ENCODE measurements at places on chromosomes 6 and 20.

DNA sequence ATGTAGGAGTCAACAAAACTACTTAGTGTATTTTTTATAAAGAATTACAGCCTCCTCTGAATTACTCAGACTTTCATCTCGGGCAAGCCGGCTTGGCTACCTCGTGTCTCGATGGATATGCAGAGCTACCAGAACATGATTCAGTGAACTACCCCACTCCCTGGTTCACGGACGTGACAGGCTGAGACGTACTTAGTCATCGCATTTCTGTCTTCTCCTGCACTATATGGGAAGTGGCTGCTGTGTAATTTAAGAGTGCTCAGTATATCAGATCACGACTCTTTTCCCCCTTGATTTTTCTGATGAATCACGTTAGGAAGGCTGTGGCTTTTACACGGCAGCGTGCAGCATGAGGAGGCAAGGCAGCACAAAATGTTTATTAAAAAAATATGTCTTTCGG is 302.7 kb upstream of the ZFP64 start:
- no peak for DNase-seq

DNA sequence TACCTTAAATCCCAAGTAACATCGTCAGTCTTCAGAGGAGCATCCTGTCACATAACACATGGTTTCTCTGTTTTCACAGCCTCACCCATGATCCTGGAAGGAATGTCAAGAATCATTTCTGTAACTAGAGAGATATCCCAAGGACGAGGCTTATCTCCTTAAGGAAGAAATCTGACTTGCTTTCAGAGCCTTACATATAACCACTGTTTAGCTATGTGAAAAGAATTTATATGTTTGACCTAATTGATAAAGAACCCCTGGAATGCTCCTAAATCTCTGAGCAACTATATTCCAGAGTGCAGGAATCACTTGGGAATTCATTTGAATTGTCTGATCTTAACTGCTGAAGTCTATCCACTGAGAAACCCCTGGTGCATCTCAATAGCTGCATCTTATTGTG is 243.1 kb downstream of the ALDH8A1 start:
- no peak for DNase-seq

GRCh38 chr20:42441196-42441863 is 748.4 kb downstream of the PTPRT start:
- no peak for DNase-seq

DNA sequence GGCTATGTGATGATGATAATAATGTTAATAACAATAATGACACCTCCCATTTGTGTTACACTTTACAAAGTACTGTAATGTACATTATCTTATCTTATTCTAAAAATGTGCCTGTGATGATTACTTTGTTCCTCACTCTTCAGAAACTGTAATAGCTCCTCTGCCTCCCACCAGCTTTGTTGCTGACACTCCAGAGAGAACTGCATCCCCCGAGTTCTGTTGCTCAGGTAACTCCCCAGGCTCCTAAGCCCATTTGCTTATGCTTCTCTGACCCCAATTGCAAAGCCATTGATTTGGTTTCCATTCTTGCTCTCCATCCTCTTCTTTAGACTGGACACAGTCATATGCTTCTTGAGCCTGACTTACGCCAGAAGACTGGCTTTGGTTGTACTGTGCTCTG is 319.7 kb downstream of the EPM2A start:
- DNase-seq = no peak

- no peak for DNase-seq
Observed at GRCh38 chr6:168848797-168849196, 404.8 kb downstream of the THBS2 start.

DNA sequence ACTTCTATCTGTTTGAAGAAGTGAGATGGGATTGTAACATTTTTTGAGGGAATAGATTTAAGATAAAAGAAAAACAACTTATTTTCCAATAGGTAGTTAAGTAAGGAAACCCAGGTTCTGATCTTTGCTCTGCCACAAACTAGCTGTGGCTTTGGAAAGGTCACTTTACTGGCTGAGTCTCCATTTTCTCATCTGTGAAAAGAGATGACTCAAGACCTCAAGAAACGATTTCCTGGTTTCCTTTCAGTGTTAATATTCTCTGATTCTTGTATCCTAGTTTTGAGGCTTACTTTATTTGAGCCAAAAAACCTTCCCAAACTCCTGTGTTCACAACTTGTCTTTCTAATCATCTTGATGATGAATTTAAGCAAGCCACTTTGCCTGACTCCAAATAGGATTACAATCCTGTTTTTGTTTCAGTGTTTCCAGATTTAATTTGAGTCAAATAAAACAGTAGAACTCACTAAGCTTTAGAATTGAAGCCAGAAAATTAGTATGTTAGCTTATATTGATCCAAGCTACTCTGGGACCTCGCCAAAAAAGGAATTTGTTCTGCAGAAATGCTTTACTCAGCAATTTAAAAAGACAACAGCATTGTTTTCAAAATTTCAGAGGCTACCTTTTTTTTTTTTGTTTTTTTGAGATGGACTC is 51.1 kb downstream of the ENPP1 start:
- no peak for DNase-seq

GRCh38 chr6:255751-256083 is 36.6 kb upstream of the DUSP22 start:
- DNase-seq = no peak

GRCh38 chr6:88380083-88380482 is 213.9 kb upstream of the CNR1 start:
- no peak for DNase-seq

DNA sequence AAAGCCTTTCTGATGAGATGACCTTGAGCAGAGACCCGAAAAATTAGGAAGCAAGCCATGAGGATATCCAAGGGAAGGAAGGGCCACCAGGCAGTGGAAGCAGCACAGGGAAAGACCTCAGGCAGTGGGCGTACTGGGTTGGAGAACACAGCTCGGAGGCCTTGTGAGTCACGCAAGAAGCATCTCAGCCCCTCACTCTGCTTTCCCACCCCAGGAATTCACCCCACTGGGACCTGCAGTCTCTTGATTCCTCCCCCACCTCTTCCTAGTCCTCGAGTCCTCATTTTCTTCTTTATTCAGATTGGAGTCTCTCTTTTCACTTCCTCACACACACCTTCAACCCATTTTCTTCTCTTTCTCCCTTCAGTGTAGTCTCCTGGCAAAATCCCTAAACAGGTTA is 27.0 kb downstream of the RPRD1B start:
- DNase-seq = no peak

DNA sequence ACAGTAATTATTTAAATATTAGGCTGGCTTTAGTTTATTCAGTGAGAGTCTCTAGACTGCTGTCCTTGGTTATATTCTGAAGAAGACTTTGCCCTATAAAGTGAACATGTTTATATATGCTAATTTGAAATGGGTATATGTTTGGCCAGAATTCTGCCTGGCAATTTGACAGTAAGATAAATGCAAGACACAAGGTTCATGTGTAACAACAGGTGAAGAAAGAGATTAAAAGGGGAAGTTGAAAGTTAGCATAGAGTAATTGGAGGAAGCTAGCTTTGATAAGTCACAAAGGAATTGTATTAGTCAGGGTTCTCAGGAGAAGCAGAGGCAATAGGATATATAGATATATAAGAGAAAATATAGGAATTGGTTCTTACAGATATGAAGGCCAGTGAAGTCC is 191.4 kb downstream of the CENPW start:
- DNase-seq = no peak

DNA sequence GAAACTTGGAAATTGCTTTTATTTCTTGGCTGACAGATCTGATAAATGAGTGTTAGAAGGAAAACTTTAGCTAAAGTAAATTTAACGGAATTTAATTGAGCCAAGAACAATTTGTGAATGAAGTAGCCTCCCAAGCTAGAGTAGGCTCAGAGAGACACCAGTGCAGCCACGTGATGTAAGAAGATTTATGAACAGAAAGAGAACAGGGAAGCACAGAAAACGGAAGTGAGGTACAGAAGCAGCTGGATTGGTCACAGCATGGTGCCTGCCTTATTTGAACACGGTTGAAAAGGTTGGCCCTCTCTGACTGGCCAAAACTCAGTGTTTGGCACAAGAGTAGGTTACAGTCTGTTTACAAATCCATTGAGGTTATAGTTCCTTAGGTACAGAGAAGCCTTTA is 29.5 kb upstream of the IFNGR1 start:
- DNase-seq = no peak

- DNase-seq = no peak
Observed at GRCh38 chr6:127348028-127348661, 4.7 kb upstream of the ECHDC1 start.

- DNase-seq = no peak
Observed at GRCh38 chr6:17504005-17504404, 96.1 kb upstream of the FAM8A1 start.

- DNase-seq = no peak
Observed at GRCh38 chr20:38337561-38338140, 8.6 kb upstream of the LBP start.

GRCh38 chr6:36888654-36889481 is 3.1 kb downstream of the C6orf89 start:
- DNase-seq = no peak

DNA sequence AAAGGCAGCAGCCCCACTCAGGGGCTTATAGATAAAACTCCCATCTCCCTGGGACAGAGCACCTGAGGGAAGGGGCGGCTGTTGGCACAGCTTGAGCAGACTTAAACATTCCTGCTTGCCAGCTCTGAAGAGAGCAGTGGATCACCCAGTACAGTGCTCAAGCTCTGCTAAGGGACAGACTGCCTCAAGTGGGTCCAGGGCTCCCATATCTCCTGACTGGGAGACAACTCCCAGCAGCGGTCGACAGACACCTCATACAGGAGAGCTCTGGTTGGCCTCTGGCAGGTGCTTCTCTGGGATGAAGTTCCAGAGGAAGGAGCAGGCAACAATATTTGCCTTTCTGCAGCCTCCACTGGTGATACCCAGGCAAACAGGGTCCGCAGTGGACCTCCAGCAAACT is 810.1 kb downstream of the EYS start:
- DNase-seq = no peak

- DNase-seq = no peak
Observed at GRCh38 chr6:37960139-37960935, 140.8 kb downstream of the ZFAND3 start.

- DNase-seq = no peak
Observed at GRCh38 chr6:33702345-33702977, 9.0 kb downstream of the UQCC2 start.

DNA sequence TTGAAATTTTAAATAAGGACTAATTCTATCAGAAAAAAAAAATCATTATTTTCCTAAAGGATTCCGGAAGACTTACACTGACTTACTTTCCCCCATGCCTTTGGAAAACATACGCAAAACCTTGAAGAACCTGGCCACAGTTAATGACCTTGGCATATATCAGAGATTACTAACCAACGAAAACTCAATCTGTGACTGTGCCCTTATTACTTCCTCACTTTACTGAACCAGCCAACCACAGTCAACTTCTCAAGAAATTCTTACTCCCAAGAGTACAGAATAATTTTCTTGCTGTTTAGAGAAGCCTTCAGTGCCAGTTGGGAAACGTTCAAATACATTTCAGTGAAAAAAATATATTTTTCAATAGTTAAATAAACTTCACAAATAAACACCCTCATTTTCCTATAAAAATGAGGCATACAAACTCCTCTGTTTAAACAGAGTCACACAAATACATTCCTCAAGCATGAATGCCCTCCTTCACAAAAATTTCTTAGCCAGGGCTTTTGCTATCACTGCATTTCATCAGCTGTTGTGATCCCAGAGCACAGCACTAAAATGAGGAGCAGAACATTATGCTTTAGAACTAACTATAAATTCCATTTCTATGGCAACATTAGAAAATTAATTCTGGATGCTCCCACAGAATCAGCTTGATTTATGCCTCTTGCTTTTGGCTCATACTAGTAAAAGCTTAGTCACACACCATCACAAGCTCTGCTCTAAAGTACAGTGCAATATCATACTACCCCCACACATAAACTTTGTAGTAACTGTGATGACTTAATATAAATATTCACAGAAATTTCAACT is 117.6 kb downstream of the DST start:
- DNase-seq = no peak

- no peak for DNase-seq
Observed at GRCh38 chr6:92271091-92271490, 1148.3 kb downstream of the EPHA7 start.

GRCh38 chr20:31716818-31717477 is 5.7 kb downstream of the BCL2L1 start:
- no peak for DNase-seq

- no peak for DNase-seq
Observed at GRCh38 chr20:22414305-22414742, 170.0 kb downstream of the FOXA2 start.

GRCh38 chr6:99521633-99522151 is 6.5 kb upstream of the USP45 start:
- no peak for DNase-seq

DNA sequence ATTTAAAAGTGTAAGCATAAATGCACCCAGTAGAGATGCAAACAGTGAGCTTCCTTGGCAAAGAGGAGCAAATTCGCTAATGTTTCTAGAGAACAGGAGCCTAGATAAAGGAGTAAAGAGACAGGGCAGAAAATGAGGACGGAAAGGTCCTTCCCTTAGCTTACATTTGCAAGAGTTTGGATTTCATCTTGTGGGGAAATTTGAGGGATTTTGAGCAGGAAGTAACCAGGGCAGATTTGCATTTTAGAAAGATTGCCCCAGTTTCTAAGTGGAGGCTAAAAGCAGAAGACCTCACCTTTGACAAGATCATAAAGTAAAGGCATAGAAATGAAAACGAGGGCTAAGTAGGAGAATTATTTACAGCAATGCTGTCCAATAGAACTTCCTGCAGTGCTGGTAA is 80.5 kb downstream of the ADAT2 start:
- DNase-seq = no peak

- no peak for DNase-seq
Observed at GRCh38 chr6:18390476-18390875, 3.3 kb downstream of the RNF144B start.

DNA sequence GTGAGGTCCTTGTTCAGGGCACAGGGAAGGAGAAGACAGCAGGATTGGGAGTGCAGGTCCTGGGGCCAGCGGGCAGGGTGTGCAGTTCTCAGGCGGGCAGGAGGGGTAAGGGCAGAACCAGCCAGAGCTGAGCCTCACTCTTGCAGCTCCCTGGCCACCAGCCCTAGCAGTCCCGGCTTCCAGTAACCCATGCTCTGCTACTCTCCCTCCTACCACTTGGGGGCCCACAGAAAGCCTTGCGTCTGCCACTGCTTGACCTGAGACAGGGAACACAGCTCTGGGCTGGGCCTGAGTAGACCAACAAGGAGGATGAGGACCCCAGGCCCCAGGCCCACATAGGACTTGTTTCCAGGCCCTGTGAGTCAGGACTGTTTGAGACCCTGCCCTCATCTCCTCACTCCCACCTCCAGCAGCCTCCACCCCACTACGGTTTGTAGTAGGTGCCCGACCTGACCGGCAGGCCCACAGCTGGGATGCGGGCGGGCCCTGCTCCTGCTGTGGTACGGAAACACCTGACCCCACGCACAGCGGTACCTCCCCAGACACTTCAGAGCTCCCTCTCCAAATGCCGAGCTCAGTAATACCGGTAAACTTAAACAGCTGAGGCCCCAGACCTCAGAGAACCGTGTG is 39.2 kb downstream of the KCNK5 start:
- no peak for DNase-seq

GRCh38 chr20:46739431-46740213 is 30.2 kb downstream of the SLC2A10 start:
- DNase-seq = no peak

GRCh38 chr6:13268913-13269518 is 59.3 kb downstream of the TBC1D7 start:
- DNase-seq = no peak

- no peak for DNase-seq
Observed at GRCh38 chr6:85576476-85576875, 17.2 kb downstream of the SNX14 start.
